Stimulated activated CD4-positive, alpha-beta T cell treated with anti-CD3 and anti-CD28 coated beads, Interleukin-15, amount 100 ng/mL, for 1 hour (primary cell): ENCODE measurements at places on chromosomes 7 and 10.

DNA sequence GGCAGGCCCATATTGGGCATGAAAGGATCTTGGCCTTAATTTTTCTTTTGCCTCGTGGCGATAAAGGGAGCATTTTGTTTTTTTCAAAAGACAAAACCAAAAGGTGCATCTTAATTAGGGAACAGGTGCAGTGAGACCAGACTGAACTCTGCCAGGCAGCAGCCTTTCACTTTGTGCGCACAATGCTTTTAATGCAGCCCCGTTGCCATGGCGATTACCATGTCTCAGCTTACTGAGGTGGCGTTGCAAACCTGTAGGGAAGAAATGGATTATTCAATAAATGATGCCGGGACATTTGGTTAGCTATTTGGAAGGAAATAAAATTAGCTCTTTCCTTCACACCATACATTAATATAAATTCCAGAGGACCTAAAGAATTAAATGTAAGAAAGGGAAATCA is 61.9 kb downstream of the MYL10 start:
- no peak for DNase-seq

- no peak for DNase-seq
Measured at GRCh38 chr7:13336227-13336626, 648.8 kb downstream of the ARL4A start.

DNA sequence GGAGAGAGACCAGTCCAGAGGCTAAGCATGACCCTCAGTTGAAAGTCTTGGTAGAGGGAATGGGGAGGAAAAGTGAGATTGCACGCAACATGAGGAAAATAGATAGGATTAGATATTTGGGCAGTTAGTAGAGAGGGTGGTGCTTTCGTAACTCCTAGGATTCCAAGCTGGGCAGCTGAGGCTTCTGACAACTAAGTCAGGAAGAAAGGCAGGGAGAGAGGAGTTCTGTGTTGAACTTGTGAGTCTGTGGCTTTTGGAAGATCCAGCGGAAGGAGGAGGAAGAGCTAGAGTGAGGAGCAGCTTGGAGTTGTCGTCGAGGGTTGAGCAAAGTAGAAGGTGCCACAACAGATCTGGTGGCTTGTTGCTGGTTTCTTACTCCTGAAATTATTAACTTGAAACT is 21.8 kb downstream of the CUL1 start:
- no peak for DNase-seq

- DNase-seq: no peak
Measured at GRCh38 chr7:68158686-68159295, 1162.2 kb downstream of the TYW1 start.

DNA sequence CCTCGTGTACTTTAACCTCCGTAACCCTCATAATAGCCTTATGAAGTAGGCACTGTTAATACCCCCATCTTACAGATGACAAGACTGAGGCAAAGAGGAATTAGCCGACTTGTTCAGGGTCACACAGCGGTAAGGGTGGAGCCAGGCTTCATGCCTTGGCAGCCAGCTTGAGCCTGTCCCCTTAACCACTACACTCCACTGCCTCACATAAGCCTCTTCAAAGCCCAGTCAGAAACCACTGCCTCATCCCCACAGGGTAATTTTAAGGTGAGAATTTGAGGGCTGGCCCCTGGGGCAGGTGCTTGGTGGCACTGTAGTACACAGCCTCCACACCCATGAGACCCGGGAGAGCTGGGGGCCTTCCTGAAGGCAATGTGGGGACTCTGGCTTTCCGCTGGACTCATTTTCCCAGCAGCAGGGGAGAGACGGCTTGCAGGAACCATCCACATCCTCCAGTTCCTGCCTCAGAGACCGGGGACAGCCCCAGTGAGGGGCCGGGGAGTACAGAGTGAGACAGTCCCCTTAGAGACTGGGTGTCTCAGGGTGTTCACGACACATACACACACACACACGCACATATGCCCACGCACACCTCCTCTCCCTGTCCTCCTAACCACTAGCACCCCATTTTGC is 7.6 kb upstream of the C10orf105 start:
- peak; percentile 49 for DNase-seq

- no peak for DNase-seq
Measured at GRCh38 chr7:123030631-123031030, 35.1 kb upstream of the TAS2R16 start.

DNA sequence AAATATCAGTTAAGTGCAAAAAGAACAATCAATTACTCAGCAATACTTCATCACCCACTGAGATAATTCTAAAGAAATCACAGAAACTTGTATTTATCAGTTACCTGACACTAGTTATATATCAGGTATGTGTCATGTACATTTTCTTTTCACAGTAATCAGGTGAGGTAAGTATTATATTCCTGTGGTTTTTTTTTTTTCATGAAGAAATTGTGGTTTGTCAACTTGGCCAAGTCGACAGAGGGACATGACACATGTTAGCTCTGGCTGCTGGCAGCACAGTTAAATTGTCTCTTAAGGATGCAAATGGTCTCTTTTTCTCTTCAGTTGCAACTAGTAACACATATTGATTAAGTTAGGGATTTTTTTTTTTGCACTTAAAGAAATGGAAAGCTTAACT is 13.7 kb upstream of the GPR141 start:
- no peak for DNase-seq

DNA sequence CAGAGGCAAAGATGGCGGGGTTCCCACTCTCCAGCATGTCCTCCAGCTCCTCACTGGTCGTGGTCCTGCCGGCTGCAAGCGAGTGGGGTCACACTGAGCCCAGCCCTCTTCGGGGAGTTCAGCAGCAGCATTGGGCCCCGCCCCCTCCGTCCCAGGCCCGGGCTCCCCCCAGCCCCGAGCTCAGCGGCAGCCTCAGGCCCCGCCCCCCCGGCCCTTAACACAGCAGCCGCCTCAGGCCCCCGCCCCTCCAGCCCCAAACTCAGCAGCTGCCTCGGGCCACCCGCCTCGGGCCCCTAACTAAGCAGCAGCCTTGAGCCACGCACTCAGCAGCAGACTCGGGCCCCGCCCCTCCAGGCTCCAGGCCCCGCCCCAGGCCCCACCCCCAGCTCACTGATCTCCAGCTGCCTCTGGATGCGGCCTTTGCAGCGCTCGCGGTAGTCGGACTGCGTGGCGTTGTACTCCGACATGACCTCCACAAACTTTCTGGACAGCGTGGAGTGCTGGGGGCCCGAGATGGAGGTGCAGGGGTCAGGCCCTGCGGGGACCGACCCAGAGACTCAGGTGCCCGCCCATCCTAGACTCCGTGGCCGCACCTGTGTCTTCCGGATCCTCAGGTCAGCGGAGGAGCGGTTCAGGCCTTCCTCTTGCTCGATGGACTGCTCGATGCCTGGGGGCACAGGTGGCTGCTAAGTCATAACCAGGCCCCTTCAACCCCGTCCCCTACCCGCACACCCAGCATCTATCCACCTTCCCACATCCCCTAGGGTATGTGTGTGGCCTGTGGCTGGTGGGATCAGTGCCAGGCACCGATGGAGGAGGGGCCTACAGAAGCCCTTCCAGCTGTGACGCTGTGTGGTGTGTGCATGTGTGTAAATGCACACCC is 15.5 kb downstream of the STX1A start:
- no peak for DNase-seq
